Ovary (tissue), 10 donors: ENCODE measurements at places on chromosomes 2 and 18. TPM values are rescaled to one million over a fixed set of nuclear protein-coding genes. Genes with fewer than 3 reads are reported as not detected.

Gene ESPNL
- 2.1 TPM for total RNA-seq

Gene ACOXL
- total RNA-seq, result not detected

Gene GCC2
- total RNA-seq, result 45.8 TPM

GRCh38 chr2:69188182-69188900 is 175.4 kb downstream of the ANTXR1 start:
- DNase-seq, result no peak

GRCh38 chr2:109447776-109448175 is 166.0 kb downstream of the SEPTIN10 start:
- DNase-seq, result no peak

- no peak for DNase-seq
Measured at GRCh38 chr2:88126772-88127637, 857 bp downstream of the FABP1 start.

DNA sequence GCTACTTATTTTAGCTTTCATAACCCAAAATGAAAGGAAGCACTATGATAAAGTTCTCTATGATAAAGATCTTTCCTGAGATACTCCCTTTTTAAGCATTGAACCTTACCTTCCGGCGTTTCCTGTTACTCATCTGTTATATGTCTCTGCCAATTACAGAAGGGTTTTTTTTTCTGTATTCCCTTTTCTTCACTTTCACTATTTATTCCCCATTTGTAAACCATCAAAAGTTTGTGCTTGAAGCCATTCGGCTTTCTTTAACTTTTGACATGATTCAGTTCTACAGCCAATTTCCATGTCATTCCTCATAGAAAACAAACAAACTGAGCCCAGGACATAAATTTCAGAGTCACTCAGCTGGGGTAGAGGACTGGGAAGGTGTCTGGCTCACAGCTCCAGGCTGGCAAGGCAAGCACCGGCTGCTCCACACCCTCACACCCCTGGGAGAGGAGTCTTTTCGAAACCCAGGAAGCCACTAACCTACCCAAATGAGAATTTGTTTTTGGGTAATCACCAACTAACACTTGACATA is 429.4 kb upstream of the TRIB2 start:
- no peak for DNase-seq

DNA sequence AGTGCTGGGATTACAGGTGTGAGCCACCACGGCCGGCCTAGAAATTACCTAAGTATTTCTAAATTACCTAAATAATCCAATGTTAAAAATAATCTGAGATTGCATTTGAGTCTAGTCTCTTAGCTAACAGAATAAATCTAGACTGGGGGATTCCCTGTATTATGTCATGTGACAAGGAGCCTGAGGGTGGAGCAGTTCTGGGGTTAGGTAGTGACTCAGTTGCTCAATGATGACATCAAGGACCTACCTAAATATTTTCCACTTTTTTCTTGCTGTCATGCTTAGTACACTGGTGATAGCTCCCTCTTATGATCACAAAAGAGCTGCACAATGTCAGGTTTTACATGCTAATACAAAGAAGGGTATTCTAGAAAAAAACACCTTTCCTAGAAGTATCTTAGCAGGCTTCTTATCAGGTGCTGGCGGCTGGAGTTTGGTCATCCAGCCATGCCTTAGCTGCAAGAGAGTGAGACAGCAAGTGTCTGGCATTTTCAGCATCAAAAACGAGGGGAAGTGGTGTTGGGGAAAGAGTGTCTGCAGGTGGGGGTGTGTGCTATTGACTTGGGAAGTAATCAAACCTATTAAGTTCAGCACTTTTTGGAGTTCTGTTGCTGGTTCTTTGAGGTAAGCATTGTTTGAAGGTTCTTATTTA is 17.5 kb upstream of the CEP192 start:
- DNase-seq, result no peak

- DNase-seq, result no peak
Measured at GRCh38 chr2:29080886-29081743, 6.8 kb upstream of the PCARE start.

- DNase-seq, result no peak
Measured at GRCh38 chr2:25417715-25418369, 76.1 kb upstream of the DNMT3A start.

Gene CARF
- 15.2 TPM for total RNA-seq

GRCh38 chr2:120991441-120991840 is 255.8 kb downstream of the GLI2 start:
- no peak for DNase-seq

Gene AMER3
- not detected for total RNA-seq

DNA sequence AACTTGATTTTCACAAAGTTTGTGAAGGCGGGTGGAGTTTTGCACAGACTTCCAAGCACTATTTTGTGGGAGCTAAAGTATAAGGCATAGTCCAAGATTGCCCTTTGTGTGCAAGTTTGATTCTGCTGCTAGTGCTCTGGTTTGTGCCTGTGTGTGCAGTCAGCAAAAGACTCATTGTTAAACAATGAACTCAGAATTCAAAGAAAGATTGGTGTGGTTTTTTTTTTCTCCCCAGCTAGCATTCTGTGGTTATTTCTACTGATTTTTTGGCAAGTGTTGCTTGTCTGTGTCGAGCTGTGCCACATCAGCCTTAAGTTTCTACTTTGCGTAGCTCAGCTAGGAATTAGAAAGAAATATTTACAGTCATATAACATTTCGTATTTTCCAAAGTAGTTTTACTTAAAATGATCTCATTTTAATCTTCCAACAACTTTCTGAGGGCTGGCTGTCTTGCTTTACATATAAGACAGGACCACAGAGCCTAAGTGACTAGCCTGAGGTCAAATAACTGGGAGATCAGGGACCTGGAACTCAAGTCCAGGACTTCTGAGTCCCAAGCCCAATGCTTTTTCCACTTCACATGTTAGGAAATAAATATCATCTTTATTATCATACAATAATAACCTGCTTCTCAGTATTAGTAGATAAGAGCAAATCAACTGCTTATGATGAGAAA is 69.8 kb downstream of the BABAM2 start:
- no peak for DNase-seq

- DNase-seq, result no peak
Measured at GRCh38 chr2:74096052-74096451, 51.7 kb downstream of the BOLA3 start.

- no peak for DNase-seq
Measured at GRCh38 chr2:238063414-238064189, 2.8 kb downstream of the SCLY start.

GRCh38 chr2:2614452-2614851 is 283.4 kb upstream of the MYT1L start:
- DNase-seq, result no peak

GRCh38 chr2:206657087-206657486 is 14.8 kb downstream of the FAM237A start:
- DNase-seq, result no peak
